ENCODE measurements at places on chromosomes 11 and 22.

GRCh38 chr22:32745251-32745995, 56.1 kb upstream of the TIMP3 start:
- no peak for DNase-seq

DNA sequence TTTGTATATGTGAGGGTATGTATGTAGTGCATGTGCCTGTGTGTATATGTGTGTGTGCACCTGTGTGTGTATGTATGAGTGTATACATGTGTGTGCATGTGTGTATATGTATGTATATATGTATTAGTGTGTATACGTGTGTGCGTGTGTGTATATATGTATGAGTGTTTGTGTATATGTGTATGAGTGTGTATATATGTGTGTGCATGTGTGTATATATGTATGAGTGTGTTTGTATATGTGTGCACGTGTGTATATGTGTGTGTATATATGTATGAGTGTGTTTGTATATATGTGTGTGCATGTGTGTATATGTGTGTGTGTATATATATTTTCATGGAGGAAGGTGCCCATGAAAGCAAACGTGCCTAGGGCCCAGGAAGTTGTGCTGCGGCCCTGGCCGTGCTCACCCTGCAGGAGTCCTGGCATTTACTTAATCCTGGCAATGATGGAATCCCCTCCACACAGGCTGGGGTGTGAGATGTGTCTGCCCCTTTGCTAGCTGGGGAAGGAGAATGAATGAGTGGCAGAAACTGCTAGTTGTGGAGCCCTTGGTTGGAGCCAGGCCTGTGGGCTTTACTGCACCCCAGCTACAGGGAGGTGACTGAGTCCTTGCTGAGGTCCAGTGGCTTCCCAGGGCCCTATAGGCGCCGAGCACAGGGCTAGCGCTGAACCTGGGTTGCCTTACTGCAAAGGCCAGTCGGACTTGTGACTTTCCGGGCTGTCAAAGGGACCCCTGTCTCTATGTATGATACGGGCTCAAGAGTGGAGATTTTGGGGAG, 97.2 kb downstream of the MYO18B start:
- no peak for DNase-seq

- no peak for DNase-seq
Observed at GRCh38 chr22:34019190-34019845, 99.0 kb upstream of the LARGE1 start.

DNA sequence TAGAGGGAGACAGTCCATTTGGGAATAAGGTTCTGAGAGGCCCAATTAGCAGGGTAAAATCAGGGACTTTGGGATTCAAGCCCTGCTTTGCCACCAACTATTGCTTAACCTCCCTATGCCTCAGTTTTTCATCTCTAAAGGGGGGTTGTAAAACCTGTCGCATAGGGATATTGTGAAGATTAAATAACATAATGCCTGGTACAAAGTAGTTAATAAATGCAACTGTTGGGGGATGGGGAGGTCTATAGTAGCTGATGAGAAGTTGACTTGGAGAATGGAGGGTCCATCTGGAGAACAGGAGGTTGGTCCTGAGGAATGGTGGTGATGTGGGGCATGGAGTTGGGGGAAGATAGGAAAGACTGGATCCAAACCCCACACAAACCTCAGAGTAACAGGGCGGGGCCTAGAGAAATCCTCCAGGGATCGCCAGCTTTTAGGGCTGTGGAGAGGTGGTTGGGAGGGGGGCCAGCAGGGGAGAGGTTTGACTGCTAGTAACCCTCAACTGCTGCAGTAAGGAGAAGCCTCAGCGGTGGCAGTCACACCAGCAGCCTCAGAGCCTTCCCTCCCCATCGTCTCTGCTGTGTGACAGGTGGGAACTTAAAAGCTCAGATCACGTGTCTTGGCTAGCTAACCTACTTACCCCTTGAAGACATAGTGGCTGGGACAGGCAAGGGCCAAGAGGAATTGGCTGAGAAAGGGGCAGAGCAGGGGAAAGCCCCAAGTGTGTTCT, 1.1 kb upstream of the ABCG4 start:
- no peak for DNase-seq

- no peak for DNase-seq
Observed at GRCh38 chr11:123186286-123186685, 8.8 kb downstream of the CLMP start.

DNA sequence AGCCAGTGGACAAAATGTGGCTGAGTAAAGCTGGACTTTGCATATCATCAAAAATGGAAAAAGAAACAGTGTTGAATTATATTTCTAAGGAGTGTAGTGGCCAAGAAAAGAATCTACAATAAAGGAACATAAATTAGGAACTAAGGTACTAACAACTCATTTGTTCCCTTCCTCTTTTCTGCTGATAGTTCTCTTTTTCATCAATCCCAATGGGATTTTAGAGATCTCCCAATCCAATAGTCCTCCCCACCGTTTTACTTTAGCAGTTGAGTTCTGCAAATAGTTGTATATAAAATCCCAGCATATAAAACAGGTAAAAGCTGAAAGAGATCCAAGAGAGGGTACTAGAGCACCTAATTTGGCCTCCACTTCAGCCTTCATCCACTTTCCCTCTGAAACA, 2.0 kb downstream of the PRCP start:
- no peak for DNase-seq

DNA sequence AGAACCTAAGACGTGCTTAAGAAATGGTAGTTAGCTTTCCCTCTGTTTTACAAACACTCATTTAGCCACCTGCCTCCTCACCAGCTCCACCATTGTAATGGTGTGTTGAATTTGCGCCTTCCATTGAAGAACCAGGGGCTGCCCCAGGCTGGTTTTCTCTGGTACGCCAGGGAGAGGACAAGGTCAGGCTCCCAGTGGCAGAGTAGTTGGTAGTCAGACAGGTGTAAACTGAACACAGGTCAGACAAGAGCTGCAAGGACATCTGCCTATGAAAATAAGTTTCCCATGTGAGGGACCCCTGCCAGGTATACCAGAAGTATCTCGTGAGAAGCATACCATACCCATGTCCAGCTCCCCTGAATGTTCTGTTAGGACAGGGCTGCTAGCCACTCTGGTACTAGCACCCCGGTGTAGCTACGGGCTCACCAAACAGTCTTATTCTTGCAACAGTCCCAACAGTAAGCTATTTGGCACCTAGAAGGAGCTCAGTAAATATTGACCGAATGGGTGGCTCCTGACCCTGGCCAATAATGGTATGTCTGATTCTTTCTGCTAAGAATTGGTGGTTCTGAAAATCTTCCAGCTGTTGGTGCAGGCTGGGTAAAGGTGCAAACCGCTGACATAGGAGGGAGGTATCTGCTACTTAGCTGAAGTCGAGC, 359.0 kb downstream of the LARGE1 start:
- DNase-seq, result no peak

- no peak for DNase-seq
Observed at GRCh38 chr11:44684859-44685281, 41.9 kb upstream of the TSPAN18 start.

GRCh38 chr11:124867700-124868099, 2.5 kb downstream of the ROBO3 start:
- DNase-seq, result no peak

DNA sequence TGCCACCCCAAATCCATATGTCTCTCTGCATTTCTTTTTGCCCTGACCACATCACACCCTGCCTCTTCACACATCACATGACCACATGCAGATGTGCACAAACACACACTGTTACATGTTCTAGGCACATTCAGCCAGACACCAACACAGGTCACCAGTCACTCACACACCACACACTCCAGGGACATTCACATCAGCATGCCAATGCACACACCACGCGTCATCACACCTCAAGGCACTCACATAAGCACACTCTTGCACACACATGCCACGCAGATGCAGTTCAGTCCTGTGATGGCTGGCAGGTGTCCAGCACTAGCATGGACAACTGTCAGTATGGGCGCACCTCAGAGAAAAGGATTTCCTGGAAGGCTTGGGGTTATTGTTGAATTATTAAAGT, 77.0 kb upstream of the MYOD1 start:
- DNase-seq, result no peak

DNA sequence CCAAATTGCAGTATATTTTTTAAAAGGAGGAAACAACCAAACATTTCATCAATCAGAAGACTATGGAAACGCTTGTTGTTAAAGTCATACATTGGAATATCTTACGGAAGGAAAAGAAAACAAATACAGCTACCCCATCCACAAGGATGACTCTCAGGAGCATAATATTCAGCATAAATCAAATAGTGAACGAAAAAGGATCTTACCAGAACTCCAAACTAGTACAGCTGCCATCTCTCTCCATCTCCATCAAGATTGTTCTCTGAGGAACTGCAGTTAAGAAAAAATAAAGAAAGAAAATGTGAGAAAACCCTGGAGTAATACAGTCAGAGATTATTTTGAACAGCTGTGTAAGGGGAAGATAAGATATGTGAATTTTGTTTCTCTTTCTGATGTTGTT, 299.8 kb upstream of the CNTN5 start:
- DNase-seq, result no peak

DNA sequence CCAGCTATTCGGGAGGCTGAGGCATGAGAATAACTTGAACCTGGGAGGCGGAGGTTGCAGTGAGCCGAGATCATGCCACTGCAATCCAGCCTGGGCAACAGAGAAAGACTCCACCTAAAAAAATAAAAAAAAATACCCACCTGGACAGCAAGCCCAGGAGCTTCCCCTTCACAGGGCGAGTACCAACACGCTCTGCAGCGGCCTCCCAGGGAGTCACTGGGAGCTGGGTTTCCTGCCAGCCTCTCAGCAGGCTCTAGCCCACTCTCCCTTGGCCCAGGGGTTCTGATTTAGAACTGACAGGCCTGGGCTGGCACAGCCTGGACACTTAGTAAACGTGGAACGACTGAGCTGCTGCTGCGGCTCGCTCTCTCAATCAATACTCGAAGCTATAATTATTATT, 2.0 kb upstream of the CABP7 start:
- no peak for DNase-seq

GRCh38 chr11:44382656-44383240, 72.8 kb upstream of the ALX4 start:
- no peak for DNase-seq

DNA sequence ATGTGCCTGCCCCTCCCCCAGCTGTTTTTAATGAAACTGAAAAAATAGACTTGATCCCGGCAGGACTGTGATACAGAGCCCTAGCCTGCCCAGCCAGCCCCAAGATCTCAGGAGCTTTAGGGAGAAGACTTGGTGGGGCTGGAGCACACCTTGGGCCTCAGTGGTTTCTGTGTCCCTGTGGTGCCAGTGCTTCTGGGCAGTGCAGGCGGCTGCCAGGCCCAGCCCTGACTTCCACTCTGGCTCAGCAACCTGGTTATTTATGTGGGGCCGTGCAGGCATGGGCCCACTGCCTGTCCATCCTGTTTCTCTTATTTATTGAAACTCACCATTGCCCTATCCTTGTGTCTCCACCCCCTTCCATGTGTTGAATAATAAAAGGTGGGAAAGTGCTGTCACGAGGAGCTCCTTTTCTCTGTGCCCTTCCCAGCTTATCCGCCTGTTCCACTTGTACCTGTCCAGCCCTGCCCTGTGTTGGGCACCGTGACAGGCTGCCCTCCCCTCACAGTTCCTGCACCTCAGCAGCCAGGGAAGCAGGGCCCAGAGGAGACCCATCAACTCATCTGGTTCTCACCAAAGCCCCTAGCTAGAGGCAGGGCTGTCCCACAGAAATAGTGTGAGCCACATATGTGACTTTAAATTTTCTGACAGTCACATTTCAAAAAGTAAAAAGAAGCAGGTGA, 20.2 kb downstream of the RELT start:
- no peak for DNase-seq

GRCh38 chr11:35780951-35781860, 118.6 kb downstream of the TRIM44 start:
- DNase-seq, result no peak

DNA sequence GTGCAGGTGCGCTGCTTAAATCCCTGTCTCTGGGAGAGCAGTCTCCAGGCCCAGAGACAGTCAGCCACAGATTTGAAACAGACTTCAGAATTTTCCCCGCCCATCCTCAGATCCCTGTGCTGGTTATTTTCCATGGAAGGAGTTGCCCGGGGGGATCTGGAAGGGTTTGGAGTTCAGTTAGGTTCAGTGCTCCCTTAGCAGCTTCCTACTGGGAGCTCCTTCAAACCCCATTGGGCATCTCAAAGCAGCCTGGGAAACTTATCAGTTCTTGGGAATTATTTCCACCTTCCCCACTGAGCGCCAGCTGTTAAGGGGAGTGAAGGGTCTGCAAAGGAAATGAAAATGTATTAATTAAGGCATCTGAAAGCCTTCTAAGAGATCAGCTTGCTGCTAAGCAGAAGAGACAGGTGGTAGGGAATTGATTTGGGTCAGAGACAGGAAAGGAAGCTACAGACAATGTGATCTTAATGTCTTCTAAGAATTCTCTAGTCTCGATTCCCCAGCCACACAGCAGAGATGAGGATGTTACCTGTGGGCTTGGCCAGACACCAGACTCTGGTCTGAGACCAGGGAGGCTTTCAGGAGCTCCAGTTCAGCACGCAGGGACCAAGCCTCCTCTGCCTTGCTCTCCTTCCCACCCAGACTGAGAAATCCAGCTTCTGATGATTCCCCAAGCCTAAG, 106.2 kb upstream of the TBCEL start:
- no peak for DNase-seq

- no peak for DNase-seq
Observed at GRCh38 chr11:78365381-78365792, 52.2 kb downstream of the GAB2 start.

GRCh38 chr11:131744847-131745246, 374.4 kb downstream of the NTM start:
- DNase-seq, result no peak

- DNase-seq, result no peak
Observed at GRCh38 chr11:198236-198806, 5.4 kb downstream of the SCGB1C1 start.

GRCh38 chr11:45807792-45808238, 2.9 kb downstream of the SLC35C1 start:
- no peak for DNase-seq

DNA sequence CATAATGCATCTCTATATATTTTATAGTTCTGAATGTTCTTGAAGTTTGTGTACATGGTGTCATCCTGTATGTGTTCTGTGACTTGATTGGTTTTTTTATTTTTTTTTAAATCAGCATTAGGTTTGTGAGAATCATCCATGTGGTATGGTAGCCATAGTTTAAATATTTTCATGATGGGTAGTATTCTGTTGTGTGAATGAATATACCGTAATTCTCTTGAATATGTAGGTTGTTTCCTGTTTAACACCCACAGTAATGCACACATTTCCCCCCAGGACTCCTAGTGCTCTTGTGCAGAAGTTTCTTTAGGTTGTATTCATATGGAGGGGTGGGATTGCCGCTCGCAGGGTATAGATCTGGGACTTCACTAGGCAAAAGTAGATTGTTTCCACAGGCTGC, 2.0 kb downstream of the PACS1 start:
- DNase-seq, result no peak

DNA sequence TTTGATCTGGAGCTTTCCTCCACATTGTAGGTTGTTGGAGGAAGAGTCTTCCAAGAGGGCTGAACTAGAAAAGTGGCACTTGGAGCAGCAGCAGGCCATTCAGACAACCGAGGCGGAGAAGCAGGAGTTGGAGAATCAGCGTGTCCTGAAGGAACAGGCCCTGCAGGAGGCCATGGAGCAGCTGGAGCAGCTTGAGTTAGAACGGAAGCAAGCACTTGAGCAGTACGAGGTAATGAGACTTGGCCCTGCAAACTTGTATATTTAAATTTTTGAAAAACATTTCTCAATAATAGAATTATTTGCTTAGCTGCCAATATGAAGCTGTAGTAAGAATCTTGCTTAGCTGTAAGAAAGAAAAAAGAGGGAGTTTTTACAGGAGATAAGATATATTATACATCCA, 84.0 kb downstream of the SWAP70 start:
- DNase-seq, result no peak

GRCh38 chr11:20253796-20254195, 93.5 kb upstream of the DBX1 start:
- no peak for DNase-seq

Data from stimulated activated CD4-positive, alpha-beta T cell treated with anti-CD3 and anti-CD28 coated beads, Interleukin-15, amount 100 ng/mL, for 1 hour (primary cell).